ENCODE measurements at places on chromosomes 6 and 20. TPM values are rescaled to one million over a fixed set of nuclear protein-coding genes. Genes with fewer than 3 reads are reported as not detected.

DNA sequence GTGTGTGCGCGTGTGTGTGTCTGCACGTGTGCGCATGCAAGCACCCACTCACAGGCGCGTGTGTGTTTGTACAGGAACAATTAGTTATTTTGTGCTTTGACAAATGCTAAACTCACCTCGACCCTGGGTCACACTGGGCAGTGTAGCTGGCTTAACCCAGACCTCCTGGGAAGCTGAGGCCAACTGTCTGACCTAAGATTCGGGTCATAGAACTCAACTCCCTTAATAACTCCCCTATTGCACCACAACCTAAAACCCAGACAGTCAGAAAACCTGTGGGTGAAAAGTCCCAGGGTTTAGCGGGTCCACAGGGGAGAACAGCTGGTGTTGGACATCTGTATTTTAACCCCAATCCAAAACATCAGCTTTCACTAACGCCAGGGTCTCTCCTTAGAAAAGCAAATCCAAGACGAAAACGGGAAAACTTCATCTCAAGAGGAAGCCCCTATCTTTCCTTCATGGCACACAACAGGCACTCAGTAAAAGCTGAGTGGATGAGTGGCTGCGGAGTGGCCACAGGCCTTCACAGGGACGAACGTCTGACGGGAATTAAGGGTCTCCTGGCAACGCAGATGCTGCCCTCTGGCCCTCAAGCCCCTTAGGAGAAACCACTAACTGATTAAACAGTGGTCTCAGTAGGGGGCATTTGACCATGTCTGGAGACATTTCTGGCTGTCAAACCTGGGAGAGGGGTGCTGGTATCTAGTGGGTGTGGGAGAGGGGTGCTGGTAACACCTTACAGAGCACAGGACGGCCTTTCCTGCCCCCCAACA lies 4.5 kb downstream of the PMEPA1 start:
- H3K27me3 ChIP-seq = no peaks in the 10 kb centered on the region
- DNase-seq = no peak
- H3K36me3 ChIP-seq = peaks cover 98% of the 10 kb centered on the region
- H3K4me1 ChIP-seq = peaks cover 53% of the 10 kb centered on the region
- H3K4me3 ChIP-seq = peak overlapping the region; percentile 88

GRCh38 chr20:45927071-45927878 lies 7.2 kb upstream of the PCIF1 start:
- peaks cover 43% of the 10 kb centered on the region for H3K27me3 ChIP-seq
- H3K4me1 ChIP-seq = no peaks in the 10 kb centered on the region
- H3K36me3 ChIP-seq = peaks cover 6% of the 10 kb centered on the region
- DNase-seq = no peak
- no peak overlapping the region for H3K27ac ChIP-seq
- H3K4me3 ChIP-seq = no peak overlapping the region

GRCh38 chr6:133809406-133809805 lies 79.5 kb upstream of the TCF21 start:
- peaks cover 1% of the 10 kb centered on the region for H3K4me1 ChIP-seq
- H3K4me3 ChIP-seq = no peak overlapping the region
- H3K36me3 ChIP-seq = no peaks in the 10 kb centered on the region
- no peaks in the 10 kb centered on the region for H3K27me3 ChIP-seq
- H3K27ac ChIP-seq = no peak overlapping the region

DNA sequence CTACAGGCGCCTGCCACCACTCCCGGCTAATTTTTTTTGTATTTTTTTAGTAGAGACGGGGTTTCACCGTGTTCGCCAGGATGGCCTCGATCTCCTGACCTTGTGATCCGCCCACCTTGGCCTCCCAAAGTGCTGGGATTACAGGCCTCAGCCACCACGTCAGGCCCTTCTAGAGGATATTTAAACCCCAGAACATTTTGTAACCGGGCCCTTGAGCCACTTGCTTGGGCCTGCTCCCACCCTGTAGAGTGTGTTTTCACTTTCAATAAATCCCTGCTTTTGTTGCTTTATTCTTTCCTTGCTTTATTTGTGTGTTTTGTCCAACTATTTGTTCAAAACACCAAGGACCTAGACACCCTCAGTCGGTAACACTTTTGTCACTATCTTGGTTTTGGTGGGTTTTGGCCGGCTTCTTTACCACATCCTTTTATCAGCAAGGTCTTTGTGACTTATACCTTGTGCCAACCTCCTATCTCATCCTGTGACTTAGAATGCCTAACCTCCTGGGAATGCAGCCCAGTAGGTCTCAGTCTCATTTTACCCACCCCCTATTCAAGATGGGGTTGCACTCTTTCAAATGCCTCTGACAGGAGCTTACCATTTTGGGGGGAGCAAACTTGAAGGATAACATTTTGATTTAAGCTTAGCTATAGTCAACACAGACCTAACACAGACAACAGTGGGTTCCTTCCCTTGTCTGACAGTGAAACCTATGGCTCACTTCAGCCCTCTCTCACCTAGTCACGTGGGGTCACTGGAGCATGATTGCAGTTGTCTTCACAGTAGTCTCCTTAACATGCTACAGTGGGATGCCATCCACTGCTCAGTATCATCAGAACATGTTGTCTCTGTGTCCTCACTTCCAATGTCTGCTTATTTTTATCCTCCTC lies 27.9 kb upstream of the KIF6 start:
- DNase-seq = no peak
- H3K4me1 ChIP-seq = no peaks in the 10 kb centered on the region
- no peak overlapping the region for H3K4me3 ChIP-seq
- no peaks in the 10 kb centered on the region for H3K36me3 ChIP-seq
- no peaks in the 10 kb centered on the region for H3K27me3 ChIP-seq
- no peak overlapping the region for H3K27ac ChIP-seq

- no peaks in the 10 kb centered on the region for H3K4me1 ChIP-seq
- no peak for DNase-seq
- no peak overlapping the region for H3K4me3 ChIP-seq
- H3K27me3 ChIP-seq = no peaks in the 10 kb centered on the region
Measured at GRCh38 chr6:90859612-90860011, 272.7 kb upstream of the MAP3K7 start.

DNA sequence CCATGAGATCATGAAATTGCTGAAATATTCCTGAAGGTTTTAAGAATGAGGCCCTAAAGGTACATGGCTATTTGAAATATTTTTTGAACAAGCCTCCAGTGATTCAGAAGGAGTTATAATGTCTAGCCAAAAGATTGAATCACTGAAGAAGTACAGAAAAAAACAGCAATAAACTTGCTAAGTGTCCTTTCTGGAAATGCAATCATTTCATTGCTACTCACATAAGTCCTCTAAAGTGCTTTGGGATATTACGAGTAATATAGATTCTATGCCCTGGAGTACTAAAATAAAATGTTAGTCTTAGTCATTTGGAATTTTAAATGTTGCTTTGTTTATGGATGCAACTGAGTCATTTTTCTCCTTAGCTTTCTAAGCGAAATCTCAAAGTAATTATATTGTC lies 32.7 kb downstream of the CENPW start:
- H3K27me3 ChIP-seq = no peaks in the 10 kb centered on the region
- no peak overlapping the region for H3K4me3 ChIP-seq
- no peak overlapping the region for H3K27ac ChIP-seq
- peaks cover 4% of the 10 kb centered on the region for H3K4me1 ChIP-seq
- H3K36me3 ChIP-seq = no peaks in the 10 kb centered on the region

- H3K27me3 ChIP-seq = peaks cover 15% of the 10 kb centered on the region
- no peak overlapping the region for H3K27ac ChIP-seq
- H3K4me1 ChIP-seq = peaks cover 20% of the 10 kb centered on the region
- no peak overlapping the region for H3K4me3 ChIP-seq
- no peak for DNase-seq
Measured at GRCh38 chr6:31053873-31054272, 43.6 kb downstream of the MUC22 start.

- no peak for DNase-seq
- no peaks in the 10 kb centered on the region for H3K4me1 ChIP-seq
- no peaks in the 10 kb centered on the region for H3K36me3 ChIP-seq
Measured at GRCh38 chr6:33904050-33904746, 100.4 kb upstream of the MLN start.

- no peak overlapping the region for H3K4me3 ChIP-seq
- no peak for DNase-seq
- no peaks in the 10 kb centered on the region for H3K36me3 ChIP-seq
- H3K4me1 ChIP-seq = peaks cover 19% of the 10 kb centered on the region
- H3K27me3 ChIP-seq = peaks cover 14% of the 10 kb centered on the region
- H3K27ac ChIP-seq = peak overlapping the region; percentile 42
Measured at GRCh38 chr6:79894939-79895338, 52.4 kb downstream of the ELOVL4 start.

GRCh38 chr6:36302227-36302976 lies 32.5 kb downstream of the PNPLA1 start:
- no peak overlapping the region for H3K4me3 ChIP-seq
- no peaks in the 10 kb centered on the region for H3K36me3 ChIP-seq
- H3K27ac ChIP-seq = no peak overlapping the region

DNA sequence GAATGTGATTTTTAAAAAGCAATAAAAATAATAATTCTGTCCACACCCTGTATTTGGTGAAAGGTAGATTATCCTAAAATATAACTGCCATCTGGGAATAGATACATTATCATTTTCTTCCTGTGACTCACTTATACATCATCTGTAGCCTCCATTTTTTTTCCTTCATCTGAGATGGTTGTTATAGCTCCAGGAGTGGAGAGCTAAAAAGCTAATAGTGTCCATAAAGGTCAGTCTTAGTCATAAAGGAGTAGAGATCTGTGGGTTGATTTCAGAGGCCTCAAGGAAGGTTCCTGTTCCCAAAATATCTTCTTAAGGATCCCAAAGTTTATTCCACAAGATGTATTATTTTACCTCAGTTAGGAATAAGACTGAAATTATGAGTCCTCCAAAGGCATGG lies 41.1 kb downstream of the FBXO5 start:
- peaks cover 24% of the 10 kb centered on the region for H3K27me3 ChIP-seq
- no peaks in the 10 kb centered on the region for H3K36me3 ChIP-seq
- no peak overlapping the region for H3K27ac ChIP-seq
- no peak for DNase-seq

- no peak overlapping the region for H3K4me3 ChIP-seq
- peaks cover 73% of the 10 kb centered on the region for H3K27me3 ChIP-seq
- peaks cover 20% of the 10 kb centered on the region for H3K4me1 ChIP-seq
- no peak overlapping the region for H3K27ac ChIP-seq
Measured at GRCh38 chr20:4041748-4042411, 26.5 kb upstream of the RNF24 start.

DNA sequence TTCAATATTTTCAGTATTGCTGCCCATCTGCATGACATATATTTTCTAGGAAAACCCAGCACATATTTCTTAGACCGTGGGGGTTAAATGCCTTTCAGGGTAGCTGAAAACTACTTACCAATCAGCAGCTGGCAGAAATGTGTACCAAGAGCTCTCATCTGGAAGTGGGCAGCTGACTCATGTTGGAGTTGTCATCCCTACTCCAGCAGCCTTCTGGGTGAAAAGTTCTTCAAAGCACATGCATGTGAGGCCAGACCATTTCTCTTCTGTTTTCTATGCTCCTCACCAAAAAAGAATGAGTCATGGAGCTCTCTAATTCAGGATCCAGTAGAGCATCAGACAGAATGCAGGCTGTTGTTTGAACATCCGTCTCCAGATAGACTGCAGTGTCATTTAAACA lies 135.5 kb downstream of the PAX1 start:
- H3K36me3 ChIP-seq = no peaks in the 10 kb centered on the region
- H3K4me1 ChIP-seq = no peaks in the 10 kb centered on the region
- H3K27ac ChIP-seq = no peak overlapping the region
- H3K27me3 ChIP-seq = no peaks in the 10 kb centered on the region
- H3K4me3 ChIP-seq = no peak overlapping the region
- DNase-seq = no peak

DNA sequence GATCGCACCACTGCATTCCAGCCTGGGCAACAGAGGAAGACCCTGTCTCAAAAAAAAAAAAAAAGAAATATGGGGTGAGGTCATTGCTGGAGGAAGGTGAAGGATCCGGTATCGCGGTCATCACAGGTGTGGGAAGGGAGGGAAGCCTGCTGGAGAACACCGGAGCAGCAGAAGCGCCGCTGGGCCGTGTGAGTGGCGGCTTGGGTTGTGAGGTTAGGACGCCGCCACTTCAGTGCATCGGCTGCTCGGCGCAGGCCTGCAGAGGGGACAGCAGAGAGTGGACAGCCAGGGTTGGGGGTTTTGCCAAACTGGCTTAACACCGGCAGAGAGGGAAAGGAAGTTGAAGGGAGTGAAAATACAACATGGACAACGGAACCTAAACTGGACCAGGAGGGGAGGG lies 5.4 kb downstream of the TLDC2 start:
- peaks cover 55% of the 10 kb centered on the region for H3K4me1 ChIP-seq
- no peaks in the 10 kb centered on the region for H3K27me3 ChIP-seq
- H3K36me3 ChIP-seq = peaks cover 17% of the 10 kb centered on the region
- no peak for DNase-seq
- H3K27ac ChIP-seq = peak overlapping the region; percentile 83

DNA sequence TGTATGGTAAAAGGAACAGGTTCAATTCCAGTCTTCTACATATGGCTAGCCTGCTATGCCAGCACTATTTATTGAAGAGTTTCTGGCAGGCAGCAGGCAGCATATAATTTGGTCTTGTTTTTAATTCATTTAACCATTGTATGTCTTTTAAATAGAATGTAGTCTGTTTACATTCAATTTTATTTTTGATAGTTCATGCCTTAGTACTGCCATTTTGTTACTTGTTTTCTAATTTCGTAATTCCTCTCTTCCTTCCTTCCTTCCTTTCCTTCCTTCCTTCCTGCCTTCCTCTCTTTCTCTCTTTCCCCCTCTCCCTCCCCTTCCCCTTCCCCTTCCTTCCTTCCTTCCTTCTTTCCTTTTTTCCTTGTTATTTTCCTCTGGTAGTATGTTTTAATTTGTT lies 17.6 kb upstream of the OR2J2 start:
- no peaks in the 10 kb centered on the region for H3K36me3 ChIP-seq
- H3K27ac ChIP-seq = no peak overlapping the region
- no peaks in the 10 kb centered on the region for H3K27me3 ChIP-seq
- no peak overlapping the region for H3K4me3 ChIP-seq

DNA sequence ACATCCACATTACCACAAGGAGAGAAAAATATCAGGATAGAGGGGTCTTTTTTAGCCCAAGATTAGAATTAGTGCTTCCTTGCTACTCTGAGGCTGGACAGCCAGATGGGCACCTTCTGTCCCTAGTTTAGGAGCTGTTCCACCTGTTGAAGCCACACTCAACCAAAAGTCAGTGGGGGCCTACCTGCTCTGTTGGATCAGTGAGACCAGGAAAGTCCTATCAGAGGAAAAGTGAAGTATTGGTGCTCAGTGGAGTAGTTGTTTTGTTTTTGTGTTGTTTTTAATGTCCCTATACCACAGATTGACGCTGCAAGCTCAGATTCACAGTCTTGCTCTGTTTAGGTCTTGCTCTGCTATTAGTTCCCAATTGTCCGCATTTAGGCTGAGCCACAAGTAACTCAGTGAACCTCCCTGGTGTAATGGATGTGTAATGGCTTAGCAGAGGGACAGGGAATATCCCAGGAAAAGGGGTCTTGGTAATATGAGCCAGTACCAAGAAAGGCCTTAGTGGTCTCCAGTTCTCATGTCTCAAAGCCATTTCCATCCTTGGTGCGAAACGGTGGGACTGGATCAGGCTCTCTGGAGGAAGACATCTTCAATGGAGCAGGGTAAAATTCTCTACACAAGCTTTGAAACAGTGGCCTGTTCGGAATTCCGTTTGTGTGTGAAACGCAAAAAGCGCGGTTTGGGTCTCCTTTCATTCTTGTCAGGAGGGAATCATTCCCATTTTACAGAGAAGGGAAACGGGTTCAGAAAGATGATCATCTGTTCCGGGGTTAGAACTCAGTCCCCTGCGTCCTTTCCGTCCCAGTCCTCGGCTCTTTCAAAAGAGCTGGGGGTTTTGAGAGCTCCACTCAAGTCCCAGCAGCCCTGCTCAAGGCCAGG lies 631 bp upstream of the PABPC1L start:
- no peak for DNase-seq
- H3K27ac ChIP-seq = peak overlapping the region; percentile 85
- peaks cover 83% of the 10 kb centered on the region for H3K36me3 ChIP-seq

PTCHD4 gene
- not detected for total RNA-seq

LSM2 gene
- total RNA-seq = 144 TPM

CDSN gene
- total RNA-seq = 0.35 TPM

CAGE1 gene
- total RNA-seq = not detected

GABRR1 gene
- total RNA-seq = not detected

FOXA2 gene
- total RNA-seq = 1.1 TPM
